Stimulated activated CD8-positive, alpha-beta memory T cell treated with anti-CD3 and anti-CD28 coated beads, Interleukin-12 subunit alpha, Interleukin-12 subunit beta, amount 100 ng/mL, for 1 hour (primary cell): ENCODE measurements at places on chromosomes 4 and X.

DNA sequence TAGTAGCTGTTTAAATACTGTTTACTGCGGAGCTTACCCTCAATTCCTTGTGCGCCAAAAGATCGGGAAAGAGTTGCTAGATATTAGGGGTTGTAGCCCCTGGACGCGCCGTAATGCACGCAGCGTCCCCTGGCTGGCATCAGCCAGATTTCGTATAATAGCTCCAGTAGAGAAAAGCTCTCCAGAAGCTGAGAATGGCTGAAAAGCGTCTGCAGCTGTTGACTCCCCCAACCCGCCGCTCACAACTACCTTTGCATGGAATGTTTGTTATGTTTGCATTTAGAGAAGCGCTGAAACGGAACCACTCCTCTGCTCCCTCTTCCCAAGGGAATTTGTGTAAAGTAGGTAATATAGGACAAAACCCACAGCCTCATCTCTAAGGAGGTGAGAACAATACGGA, 3.7 kb downstream of the DOCK11 start:
- DNase-seq: no peak

DNA sequence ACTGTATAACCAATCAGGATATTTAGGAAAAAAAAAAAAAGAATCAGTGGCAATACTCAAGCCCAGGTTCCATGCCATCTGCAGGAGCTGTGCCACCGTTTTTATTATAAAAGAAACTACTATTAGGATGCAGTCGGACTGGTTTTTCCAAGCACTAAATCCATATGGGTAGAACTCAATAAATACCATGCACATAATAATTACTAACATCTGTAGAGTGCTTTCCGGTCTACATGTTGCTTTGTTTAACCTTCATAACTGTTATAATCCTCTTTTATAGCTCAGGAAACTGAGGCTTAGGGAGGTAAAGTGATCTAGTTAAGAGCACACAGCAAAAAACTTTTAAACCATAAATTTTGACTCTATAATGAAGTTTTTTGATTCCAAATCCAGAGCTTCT, 24.0 kb downstream of the ARSJ start:
- DNase-seq: no peak

DNA sequence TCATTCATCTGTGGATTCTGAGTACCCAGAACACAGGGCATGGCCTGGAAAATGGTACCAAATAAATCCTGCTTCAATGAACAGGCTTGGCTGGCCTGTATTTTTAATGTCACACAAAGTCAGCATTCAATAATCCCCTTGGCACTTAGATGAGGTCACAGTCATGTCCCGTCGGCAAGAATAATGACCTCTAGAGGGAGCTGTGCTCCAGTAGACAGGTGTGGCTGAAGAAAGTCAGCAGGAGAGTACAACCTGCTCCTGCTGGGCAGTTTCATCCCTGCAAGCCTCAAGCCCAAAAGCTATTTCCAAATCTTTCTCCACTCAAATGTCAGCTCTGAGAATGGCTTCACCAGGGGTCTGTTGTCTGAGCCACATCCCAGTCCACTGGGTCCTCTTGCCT, 404.0 kb upstream of the F9 start:
- no peak for DNase-seq

DNA sequence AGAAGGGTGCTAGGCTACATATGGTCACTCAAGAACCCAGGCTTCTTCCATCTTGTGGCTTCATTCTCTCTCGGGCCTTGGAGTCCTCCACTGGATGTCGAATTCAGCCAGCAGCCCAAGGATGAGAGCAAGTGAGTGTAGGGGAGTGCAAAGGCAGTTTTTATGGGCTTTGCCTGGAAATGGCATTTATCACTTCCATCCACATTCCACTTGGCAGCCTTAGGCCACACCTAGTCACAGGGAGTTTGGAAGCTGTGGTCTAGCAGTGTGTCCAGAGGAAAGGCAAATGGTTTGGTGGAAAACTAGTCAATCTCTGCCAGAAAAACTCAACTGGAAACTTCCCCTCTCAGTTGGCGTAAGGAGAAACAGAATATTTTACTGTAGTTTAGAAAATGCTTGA, 59.0 kb downstream of the NHS start:
- no peak for DNase-seq

DNA sequence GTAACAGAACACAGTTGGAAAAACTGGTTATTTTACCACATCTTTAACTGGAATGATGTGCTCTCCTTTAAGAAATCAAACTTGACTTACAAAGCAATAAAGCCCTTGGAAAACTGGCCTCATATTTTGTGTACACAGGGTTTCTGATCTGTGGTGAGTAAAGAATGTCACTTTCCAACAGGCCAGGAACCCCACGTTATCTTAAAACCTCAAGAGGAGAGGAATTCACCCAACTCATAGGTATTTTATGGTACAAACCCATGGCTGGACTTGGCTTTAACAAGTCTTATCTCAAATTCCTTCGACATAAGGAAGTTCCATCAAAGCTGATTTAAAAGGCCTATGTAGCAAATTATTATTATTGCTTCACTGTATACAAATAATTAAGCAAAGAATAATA, 1735.1 kb downstream of the PCDH7 start:
- DNase-seq: no peak

DNA sequence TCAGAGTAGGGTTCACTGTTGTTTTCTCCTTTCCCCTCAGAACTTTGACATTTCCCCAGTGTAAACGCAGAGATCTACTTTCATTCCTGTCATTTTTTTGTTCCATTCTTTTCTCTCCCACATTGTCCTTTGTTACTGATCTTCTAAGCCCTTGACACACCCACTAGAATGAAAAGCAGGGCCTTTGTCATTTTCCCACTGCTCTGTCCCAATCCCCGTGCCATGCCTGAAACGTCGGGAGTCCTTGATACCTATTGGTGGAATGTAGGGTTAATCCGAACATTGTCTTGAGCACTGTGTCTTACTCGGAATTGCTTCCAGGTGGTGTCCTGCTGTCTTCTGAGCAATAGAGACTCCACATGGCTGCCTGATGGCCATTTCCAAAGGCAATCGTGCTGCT, 887.1 kb upstream of the FRG1 start:
- DNase-seq: no peak

DNA sequence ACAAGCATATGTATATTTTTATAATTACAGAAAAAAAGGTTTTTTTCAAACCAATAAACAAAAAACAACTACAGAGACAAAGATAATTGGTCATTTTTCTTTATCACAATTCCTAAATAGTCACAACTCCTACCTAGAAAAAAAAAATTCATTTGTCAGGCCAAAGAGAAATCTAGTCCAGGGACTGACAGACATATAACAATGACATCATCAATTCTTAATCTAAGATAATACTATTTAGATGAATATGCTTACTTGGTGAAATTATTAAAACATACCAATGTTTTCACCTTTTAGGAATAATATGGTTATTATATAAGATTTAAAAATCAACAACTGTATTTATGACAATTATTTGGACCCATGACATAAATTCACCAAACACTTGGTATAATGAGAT, 48.4 kb downstream of the CHM start:
- DNase-seq: no peak

- DNase-seq: no peak
These were observed 75.3 kb downstream of the RAPGEF2 start for GRCh38 chr4:159178151-159178546.

DNA sequence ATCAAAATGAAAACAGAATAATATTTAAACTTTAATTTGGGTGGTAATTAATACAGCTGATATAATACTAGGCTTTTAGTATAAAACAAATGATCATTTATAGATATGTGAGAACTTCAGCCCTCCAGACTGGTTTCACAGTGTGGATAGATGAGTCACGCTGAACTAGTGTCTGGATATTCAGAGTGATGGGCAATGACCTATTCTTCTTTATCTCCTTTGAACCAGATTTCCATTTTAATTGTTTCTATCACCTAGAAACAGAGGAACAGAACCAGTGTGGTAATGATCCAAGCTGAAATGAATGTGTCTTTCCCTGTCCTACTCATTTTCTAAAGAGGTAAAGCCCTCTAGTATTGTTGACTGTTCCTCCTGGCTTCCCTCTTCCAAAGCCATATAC, 155.2 kb upstream of the GK2 start:
- no peak for DNase-seq

GRCh38 chr4:185820146-185821028, 8.4 kb upstream of the SORBS2 start:
- DNase-seq: no peak

DNA sequence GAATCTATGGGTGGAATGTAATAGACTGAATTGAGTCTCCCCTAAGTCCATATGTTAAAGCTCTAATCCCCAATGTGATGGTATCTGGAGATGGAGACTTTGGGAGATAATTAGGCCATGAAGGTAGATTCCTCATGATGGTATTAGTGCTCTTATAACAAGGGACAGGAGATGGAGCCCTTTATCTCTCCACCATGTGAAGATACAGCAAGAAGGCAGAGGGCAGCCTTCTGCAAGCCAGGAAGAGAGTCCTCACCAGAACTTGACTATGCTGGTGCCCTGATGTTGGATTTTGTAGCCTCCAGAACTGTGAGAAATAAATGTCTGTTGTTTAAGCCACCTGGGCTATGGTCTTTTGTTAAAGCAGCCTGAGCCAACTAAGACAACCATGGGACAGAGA, 76.4 kb upstream of the F8A3 start:
- DNase-seq: no peak

DNA sequence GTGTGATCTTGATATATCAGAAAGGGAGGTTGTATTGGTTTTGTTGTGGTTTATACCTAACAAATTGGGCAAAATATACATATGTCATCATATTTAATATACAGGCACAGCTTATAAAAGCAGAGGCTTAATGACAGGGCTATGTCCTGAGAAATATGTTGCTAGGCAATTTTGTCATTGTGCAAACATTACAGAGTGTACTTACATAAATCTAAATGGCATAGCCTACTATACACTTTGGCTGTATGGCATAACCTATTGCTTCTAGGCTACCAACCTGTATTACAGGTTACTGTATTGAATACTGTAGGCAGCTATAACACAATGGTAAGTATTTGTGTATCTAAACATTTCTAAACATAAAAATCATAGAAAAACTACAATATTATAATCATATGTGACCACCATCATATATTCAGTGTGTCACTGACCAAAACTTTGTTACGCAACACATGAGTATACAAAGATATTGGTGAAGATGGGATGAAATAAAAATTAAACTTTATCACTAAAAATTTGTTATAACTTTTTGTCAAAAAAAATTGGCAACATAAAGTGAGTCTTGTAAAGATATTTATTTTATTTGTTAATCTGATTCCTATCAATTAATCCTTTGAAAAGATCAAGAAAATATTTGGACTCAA, 414.0 kb upstream of the HS3ST1 start:
- DNase-seq: no peak

DNA sequence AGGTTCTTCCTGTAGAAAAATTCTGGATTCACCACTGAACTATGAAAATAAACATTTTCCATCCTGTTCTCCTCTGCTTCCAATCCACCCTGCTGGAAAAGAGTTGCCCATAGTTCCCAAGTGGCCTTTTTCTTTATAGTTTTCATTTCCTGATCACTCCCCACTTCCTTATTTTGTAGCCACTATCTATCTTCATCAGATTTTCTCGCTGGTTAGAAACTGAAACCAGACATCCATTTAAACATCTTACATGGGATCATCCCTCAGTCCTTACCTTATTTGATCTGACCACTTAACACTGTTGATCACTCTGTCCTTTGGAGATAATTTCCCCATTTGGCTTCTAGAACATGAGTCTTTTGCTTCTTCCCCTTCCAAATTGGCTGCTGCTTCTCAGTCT, 42.2 kb upstream of the SCOC start:
- no peak for DNase-seq

DNA sequence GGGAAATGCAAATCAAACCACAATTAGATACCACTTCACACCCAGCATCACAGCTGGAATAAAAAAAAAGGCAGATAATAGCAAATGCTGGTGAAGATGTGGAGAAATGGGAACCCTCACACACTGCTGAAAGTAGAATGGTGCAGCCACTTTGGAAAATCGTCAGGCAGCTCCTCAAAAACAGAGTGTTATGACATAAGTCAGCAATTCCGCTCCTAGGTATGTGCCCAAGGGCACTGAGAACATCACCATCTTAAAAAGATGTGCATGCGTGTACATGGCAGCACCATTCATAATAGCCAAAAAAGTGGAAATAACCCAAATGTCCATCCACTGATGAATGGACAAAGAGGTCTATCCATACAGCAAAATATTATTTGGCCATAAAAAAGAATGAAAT, 28.0 kb downstream of the HMX1 start:
- DNase-seq: no peak

- DNase-seq: no peak
These were observed 59.3 kb downstream of the GPC3 start for GRCh38 chrX:133926099-133926498.

GRCh38 chr4:165475706-165476070, 96.9 kb downstream of the CPE start:
- no peak for DNase-seq
